Activated CD4-positive, alpha-beta T cell treated with anti-CD3 and anti-CD28 coated beads, Interleukin-2, amount 10 ng/mL, durations not matched to agents 24 days and 14 days (primary cell): ENCODE measurements at places on chromosomes 13 and 19. TPM values are rescaled to one million over a fixed set of nuclear protein-coding genes. Genes with fewer than 3 reads are reported as not detected.

DNA sequence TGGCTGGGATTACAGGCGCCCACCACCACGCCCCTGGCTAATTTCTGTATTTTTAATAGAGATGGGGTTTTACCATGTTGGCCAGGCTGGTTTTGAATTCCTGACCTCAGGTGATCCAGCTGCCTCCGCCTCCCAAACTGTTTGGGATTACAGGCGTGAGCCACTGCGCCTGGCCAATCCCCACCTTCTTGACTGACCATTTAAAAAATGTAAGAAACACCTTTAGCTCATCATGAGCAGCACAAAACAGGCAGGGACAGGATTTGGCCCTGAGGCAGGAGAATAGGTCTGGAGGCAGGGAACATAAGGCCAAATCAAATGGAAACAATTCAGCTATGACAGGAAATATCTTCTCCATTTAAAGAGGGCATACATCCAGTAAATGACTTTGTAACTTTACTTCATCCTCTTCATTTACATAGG lies 1.4 kb upstream of the MPV17L2 start:
- H3K4me3 ChIP-seq, result peak overlapping the region; percentile 81
- H3K27me3 ChIP-seq, result no peaks in the 10 kb centered on the region

DNA sequence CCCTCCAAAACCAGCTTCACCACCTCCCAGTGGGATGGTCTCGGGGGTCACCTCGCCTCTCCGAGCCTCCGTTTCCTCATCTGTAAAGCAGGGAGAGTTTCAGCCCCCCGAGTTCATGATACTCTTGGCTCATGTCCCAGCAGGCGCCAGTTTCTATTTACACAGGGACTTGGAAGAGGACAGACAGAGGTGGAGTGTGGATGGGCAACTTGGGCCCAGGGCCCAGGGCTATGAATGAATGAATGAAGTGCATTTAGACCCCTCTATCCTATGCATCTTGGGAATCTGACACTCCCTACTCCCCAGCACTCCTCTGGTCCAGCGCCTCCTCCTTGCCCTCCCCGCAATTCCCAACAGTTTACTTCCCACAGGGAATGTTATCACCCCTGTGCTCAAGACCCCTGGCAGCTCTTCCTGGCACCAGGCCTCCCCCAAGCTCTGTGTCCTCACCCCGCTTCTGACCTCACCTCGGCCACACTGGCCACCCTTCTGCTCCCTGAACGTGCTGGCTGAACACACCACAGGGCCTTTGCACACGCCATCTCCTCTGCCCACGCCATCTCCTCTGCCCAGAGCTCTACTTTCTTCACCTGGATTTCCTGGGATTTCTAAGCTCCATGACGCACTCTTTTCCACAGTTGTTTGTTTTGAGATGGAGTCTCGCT lies 4.9 kb upstream of the C2CD4C start:
- peaks cover 11% of the 10 kb centered on the region for H3K27me3 ChIP-seq
- H3K4me3 ChIP-seq, result no peak overlapping the region
- no peak for DNase-seq
- H3K36me3 ChIP-seq, result no peaks in the 10 kb centered on the region
- H3K4me1 ChIP-seq, result peaks cover 5% of the 10 kb centered on the region

LILRB1 gene
- total RNA-seq, result 0.33 TPM in 1 of 2 replicates, not detected in the other

DNA sequence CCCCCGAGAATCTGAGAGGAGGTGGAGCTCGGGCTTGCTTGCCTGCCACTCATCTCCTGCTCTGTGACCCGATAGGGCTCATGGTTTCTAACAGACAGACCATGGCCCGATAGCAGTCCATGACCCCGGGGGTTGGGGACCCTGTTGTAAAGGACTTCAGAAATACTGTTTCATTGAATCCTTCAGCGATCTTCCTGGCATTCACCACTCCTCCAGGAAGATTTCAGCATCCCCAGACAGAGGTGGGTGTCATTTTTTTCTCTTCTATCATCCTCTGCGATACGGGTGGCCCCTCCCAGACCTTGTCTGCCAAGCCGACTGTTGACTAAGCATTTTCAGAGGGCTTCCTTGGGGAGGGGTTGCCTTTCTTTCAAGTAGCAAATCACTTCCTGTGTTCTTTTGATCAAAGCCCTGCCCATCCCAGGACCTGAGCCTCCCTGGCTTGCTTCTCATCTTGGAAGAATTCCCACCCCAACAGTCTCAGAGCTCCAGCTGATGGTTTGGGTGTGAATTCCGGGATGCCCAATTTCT lies 1.7 kb downstream of the MYO1F start:
- DNase-seq, result peak; percentile 87
- H3K4me3 ChIP-seq, result peak overlapping the region; percentile 96
- H3K36me3 ChIP-seq, result peaks cover 23% of the 10 kb centered on the region
- H3K27ac ChIP-seq, result peak overlapping the region; percentile 91
- peaks cover 4% of the 10 kb centered on the region for H3K27me3 ChIP-seq

ARHGEF18 gene
- 30.6 and 34.8 TPM in 2 replicates for total RNA-seq

DNA sequence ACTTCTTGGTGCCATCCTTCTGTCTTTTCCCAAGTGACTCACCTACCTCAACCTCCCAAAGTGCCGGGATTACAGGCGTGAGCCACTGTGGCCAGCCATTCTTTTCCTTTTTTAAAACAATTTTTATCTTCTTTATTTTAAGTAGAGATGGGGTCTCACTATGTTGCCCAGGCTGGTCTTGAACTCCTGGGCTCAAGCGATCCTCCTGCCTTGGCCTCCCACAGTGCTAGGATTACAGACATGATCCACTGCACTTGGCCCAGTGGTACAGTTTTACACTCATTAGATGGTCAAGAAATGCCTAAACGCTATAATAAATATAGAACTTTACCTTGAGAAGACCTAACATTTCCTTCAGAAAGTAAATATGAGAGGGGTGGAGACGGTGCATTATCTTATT lies 24.5 kb downstream of the GP6 start:
- H3K27me3 ChIP-seq, result no peaks in the 10 kb centered on the region
- no peak overlapping the region for H3K4me3 ChIP-seq
- peaks cover 3% of the 10 kb centered on the region for H3K4me1 ChIP-seq
- DNase-seq, result no peak

ADGRE1 gene
- 3.8 and 4.3 TPM in 2 replicates for total RNA-seq

C19orf73 gene
- 2.0 and 2.5 TPM in 2 replicates for total RNA-seq

DNA sequence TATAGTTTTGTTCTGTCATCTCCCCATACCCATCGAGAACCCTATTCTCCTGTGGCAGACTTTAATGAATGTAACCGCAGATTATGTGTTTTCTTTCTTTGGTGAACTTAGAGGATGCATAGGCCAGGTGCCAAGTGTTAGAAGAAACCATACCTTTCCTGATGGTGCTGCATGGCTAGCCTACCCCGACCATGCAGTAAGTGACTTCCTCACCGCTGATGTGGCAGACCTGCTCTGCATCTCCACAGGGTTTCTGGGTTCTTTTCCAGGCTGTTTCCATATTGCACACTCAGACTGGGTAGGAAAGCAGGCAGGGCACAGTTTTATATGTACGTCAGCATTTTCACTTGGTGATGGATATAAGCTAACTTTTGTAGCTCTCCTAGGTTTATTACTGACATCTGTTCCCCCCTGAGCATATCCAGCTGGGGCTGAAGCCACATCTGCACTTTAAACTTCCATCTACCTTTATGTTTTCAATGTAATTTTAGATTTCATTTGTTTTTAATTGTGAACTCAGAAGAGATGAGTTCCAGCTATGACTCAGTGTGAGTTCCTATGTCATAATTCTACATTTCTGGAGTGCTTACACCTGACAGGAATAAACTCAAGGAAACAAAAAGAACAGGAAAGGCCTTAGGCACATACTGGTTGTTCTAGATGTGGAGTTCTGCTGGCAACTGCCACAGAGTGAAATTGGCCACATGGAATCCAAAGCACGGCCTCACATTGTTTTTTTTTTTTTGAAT lies 42.3 kb downstream of the LRCH1 start:
- H3K4me1 ChIP-seq, result peaks cover 60% of the 10 kb centered on the region
- peaks cover 5% of the 10 kb centered on the region for H3K27me3 ChIP-seq
- DNase-seq, result no peak
- no peak overlapping the region for H3K27ac ChIP-seq

MAN2B1 gene
- total RNA-seq, result 118 and 136 TPM in 2 replicates

DNA sequence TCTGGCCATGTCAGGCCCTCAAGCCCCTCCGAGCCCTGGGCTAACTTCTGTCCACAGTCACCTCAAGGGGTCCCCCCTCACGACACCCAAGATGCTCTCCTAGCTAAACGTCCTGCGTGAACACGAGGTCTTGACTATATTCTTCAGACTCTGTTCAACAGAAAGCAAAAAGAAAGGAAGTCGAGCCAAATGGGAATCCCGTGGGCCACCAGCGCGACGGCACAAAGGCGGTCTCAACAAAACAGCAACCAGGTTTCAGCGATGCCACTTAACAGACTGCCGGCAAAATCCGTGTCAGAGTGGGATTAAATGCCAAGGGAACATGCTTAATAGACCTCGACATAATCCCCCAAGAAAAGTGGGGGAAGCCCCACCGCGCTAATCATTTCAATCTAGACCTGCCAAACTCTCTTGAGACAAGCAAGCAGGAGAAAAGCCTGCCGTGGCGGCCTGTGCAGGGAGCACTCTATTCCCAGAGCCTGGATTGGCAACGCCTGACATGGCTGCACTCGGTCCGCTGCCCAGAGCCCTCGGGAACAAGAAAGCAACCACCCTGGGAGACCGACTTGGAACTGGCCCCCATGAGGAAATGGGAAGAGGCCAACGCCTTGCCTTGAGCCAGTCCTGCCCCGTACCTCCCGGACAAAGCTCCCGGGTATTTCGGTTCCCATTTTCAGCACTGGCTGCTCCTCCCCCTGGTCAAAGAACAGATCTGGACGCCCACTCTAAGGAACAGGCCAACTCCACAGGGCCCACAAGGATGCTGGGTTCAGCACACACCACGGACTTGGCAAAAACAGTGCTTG lies 16.0 kb downstream of the ZC3H4 start:
- peak overlapping the region; percentile 41 for H3K27ac ChIP-seq
- DNase-seq, result no peak
- no peak overlapping the region for H3K4me3 ChIP-seq
- H3K36me3 ChIP-seq, result peaks cover 43% of the 10 kb centered on the region
- H3K27me3 ChIP-seq, result no peaks in the 10 kb centered on the region
